NCI-H226 (cell line): ENCODE measurements at places on chromosomes 2 and 18.

GRCh38 chr2:203737360-203737759, 30.9 kb downstream of the CD28 start:
- no peak for DNase-seq

DNA sequence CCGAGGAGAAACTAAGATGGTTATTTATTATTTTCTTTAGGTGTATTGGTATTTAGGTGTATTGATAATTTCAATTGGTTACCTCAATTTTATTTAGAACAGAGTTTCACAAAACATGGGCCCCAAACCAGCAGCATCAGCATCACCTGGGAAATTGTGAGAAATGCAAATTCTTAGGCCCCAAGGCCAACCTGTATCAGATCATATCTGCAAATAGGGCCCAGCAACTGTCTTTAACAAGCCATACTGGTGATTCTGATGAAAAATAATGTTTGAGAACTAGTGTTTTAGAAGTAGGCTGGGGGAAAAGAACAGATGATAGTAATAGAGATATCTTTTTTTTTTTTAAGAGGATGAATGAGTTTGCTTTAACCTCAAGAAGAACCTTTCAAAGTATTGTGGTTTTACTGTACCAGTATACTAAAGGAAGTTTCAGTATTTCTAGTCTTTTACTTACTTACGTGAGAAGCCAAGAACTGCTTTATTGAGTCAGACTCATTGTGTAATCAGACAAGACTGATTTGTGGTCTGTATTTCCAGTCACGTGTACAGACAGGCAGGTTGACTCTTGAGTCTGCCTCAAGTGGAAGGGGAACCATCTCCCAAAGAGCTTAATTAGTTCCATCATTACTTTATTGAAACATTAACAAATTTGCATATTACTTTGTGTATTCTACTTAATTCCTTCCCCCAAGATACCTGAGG, 60.4 kb upstream of the GAREM1 start:
- peak; percentile 65 for DNase-seq

- DNase-seq = no peak
Observed at GRCh38 chr2:12109363-12110017, 363.1 kb downstream of the LPIN1 start.

GRCh38 chr2:157325786-157326185, at the start of gene ERMN:
ERMN (minus strand) TSS chr2:157325824; CDS start chr2:157325642, 182 bp downstream.
- no peak for DNase-seq

DNA sequence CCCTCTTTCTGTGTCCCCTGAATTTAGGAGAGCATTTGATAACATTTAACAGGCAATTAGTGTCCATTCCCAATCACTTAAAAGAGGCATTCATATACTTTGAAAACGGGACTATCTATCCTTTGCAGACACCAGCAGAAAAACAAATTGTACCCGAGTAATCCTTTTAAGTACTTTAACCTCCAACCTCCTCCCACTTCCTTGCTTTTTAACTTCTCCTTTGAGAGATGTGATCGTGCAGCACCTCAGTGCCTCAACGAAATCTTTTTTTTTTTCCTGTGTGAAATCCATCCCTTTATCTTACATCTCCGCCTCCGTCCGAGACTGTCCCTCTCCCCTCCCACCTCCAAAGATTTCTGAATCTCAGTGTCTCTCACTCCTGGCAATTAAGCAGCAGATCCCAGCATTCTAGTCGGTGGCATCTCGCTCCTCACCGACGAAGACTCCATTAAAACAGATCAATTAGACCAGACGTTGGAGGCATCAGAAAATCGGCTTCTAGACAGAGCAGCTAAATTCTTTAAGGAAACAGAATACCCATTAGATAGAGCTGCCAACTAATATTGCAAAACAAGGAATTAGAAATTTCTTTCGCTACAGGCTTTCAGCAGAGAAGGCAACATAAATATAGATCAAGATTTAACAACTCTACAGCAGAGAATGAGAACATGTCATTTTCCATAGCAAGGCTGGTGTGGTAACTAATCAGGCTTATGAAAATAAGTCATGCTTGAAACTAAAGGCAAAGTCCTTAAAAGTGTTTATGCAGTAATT, 1.9 kb upstream of the TMEFF2 start:
- no peak for DNase-seq
